ENCODE measurements at places on chromosomes 7 and 10.

- no peak for DNase-seq
Observed at GRCh38 chr7:5278766-5279165, 4.0 kb upstream of the SLC29A4 start.

GRCh38 chr7:139567647-139568345, 44.3 kb downstream of the CLEC2L start:
- no peak for DNase-seq

DNA sequence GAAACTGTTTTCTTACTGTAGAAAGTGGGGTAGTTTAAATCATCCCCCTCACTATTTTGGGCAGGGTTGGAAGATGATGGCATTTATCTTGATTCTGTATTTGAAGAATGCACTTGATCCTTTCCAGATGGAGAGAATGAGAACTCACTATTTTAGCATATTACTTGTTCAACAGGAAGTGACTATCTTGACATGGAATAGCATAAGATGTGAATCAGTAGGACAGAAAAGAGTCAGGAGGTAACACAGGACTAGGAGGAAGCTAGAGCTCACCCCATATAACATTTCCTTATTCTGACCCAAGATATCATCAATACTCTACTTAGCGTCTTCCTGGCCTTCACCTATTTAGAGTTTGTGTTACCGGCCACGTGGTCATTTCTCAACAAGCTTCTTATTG, 400.2 kb downstream of the PHTF2 start:
- no peak for DNase-seq

GRCh38 chr7:107690611-107691010, 30.0 kb downstream of the SLC26A4 start:
- no peak for DNase-seq

DNA sequence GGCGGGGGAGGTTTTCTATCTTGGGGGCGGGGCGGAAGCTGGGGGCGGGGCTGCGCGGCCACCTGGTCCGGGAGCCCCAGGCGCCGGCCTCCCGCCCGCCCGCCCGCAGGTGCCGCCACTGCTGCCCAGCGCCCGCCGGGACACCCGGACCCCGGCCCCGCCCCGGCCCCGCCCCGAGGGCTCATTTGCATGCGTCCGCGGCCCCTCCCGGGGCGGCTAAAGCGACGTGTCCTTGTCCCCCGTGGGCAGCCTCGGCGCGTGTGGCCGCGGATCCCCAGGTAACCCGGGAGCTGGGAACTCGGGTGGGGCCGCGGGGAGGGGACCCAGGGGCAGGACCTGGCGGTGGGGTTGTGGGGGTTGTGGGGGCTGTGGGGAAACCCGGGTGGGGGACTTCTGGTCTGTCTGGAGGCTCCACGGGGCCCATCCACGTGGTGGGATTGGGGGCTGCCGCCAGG, at the start of gene BHLHA15:
Gene BHLHA15 (plus strand): TSS at position 219 of the 455 bp plus-strand sequence. CDS start 871 bp downstream, outside the sequence.
- DNase-seq, result no peak

DNA sequence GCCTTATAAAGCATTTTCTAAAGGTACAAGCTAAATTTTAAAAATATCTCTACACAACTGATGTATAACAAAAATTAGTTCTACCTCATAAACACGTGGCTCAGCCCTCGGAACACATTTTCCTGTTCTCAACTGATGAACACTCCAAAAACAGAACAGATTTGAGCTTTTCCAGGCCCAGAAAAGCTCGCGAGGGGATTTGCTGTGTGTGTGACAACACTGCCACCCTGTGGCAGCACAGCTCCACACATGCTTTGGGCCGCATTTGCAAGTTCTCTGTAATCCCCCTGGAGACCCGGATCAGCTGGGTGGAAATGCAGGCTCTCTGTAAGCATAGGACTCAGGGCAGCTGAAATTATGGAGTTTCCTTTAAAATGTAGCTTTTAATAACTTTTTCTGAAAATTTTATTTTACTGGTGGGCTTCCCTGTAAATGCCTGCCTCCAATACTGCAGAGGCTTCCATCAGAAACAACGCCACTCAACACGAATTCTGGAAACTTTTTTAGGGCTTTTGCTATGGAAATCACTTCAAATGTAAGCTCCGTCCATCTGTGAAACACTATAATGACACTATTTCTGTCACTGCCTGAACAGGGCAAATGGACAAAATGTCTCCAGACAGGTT, 155.5 kb downstream of the COBL start:
- peak; percentile 83 for DNase-seq

DNA sequence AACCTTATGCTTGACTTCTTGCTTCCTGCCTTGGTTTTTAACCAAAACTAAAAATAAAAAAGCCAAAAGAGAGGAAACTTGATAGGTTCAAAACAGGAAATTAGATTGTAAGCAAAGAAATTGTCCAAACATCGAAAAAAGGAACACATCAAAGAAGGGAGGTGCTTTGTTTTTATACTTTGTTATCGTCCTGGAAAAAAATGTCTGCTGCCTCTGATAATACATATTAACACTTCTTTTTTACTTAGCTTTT, 286.6 kb upstream of the C7orf33 start:
- DNase-seq, result peak; percentile 14

DNA sequence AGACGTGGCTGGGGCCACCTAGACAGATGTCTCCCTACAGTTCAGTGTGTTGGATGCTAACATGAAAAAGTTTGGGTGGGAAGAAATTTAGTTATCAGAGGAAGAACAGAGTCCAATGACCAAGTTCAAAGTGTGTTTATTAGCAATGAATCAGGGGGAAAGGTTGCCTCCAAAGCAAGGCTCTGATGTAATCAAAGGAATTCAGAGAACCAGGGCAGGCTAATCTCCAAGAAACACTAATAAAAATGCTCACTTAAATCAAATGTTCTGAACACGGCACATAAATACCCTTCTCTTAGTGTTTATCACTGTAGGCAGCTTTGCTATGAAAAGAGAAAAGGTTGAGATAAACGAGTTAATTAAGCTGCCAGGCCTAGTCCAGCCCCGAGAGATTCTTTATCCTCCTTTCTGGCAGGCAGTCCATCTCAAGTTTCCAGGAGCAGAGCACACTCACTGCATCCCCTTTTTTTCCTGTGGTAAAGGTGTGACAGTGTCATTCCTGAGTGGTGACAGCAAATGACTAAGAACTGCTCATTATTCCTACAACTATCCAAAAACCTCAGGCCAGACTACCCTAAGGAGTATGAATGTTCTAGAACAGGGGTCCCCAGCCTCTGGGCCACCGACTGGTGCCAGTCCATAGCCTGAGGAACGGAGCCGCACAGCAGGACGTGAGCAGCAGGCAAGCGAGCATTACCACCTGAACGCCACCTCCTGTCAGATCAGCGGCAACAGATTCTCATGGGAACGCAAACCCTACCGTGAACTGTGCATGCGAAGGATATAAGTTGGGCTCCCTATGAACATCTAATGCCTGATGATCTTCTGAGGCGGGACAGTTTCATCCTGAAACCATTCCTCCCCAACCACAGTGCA, 66.9 kb upstream of the FHIP2A start:
- DNase-seq, result no peak

DNA sequence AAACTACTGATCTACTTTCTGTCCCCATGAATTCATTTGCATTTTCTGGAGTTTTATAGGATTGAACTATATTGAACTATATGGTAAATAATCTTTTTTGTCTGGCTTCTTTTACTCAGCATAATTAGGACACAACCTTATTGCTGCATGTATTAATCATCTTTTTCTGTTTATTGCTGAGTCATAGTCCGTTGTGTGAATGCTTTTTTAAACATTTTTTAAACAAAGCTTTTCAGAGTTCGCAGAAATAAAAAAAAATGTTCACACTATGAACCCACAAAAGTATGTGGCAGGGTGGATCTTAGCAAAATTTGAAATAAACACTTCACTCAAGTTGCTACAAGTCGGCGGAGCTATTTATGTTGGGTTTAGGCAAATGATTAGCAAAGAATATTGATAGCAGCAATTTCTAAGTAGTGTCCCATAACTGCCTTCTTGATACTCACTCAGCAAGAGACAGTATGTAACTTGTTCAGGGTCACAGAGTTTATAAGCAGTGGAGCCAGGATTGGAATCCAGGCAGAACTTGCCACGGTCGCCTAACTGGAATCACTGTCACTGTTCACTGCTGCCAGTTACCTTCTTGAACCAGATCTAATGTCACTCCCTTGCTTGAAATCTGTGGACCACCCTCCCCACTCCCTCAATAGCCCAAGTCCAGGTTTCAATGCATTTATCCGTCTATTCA, 5.6 kb downstream of the CH25H start:
- DNase-seq, result no peak

GRCh38 chr7:30276203-30276900, 8.0 kb upstream of the ZNRF2 start:
- DNase-seq, result peak; percentile 74

DNA sequence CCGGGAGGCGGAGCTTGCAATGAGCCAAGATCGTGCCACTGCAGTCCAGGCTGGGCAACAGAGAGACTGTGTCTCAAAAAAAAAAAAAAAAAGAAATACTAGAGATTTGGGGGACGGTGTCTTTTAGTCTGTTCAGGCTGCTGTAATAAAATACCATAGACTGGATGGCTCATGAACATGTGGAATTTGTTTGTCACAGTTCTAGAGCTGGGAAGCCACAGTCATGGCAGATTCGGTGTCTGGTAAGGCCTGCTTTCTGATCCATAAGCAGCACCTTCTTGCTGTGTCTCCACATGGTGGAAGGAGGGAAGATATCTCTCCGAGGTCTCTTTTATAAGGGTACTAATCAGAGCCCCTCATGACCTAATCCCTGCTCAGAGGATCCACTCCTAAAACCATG, 102.7 kb upstream of the MKLN1 start:
- no peak for DNase-seq

All from midbrain (tissue), 1 donor.